ENCODE measurements at places on chromosomes 1 and 21.

GRCh38 chr1:164510435-164510834, 48.5 kb upstream of the PBX1 start:
- DNase-seq: no peak

- DNase-seq: peak; percentile 19
Measured at GRCh38 chr1:235415008-235415904, 48.0 kb downstream of the TBCE start.

GRCh38 chr1:38009088-38009840, 3.3 kb upstream of the UTP11 start:
- no peak for DNase-seq

DNA sequence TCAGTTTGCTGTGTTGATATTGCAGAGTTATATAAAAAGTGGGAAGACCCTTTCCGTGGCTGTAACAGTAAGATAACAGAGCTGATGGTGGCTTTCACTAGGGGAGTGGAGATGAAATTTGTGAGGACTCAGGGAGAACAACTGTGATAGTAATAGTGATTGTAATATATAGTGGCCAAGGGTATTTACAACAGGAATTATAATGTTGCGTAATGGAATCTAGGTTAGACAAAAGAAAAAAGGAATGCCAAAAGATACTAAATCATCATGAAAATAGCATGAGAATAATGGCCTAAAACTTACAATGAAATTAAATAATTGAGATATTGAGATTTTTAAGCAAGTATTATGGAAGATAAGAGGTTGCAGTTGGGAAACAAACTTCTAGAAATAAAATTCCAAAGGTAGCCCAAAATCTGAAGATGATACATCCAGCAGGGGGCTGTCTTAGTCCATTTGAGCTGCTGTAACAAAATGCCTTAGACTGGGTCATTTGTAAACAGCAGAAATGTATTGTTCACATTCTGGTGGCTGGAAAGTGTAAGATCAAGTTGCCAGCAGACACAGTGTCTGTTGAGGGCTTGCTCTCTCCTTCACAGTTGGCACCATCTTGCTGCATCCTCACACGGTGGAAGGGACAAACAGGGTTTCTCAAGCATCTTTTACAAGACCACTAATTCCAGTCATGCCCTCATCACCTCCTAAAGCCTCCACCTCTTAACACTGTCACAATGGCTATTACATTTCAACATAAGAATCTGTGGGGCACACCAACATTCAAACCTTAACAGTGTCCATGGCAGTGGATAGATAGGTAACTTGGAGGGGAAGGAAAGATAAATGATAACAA, 711.2 kb downstream of the MRPL39 start:
- no peak for DNase-seq

DNA sequence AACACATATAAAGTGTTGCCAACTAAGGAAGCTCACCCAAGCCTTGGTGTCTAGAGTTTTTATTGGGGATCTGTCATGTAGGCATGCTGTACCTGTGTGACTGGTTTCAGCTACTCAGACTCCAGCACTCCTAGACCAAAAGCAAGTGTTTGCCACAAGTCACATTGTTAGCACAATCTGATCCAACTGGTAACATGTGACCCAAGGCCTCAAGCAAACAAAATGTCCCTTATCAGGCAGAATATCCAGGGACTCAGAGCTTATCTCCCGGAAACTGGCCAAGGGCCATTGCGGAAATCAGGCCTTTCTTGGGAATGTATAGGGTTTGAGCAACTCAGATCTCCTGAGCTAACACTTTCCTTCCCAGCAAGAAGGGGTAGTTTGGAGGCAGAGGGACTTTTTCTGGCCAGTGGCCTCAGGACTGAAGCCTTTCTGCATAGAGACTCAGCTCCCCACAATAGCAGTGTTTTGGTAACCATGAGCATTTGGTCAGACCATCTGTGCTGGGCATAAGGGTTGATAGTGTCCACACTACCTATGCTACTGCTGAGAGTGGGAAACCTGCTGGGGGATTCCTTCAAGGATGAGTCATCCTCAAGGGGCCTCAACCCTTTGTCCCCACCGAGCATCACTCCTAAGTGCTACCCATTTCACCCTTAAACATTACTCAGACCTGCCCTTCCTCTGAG, 29.6 kb downstream of the NHLH2 start:
- DNase-seq: no peak

DNA sequence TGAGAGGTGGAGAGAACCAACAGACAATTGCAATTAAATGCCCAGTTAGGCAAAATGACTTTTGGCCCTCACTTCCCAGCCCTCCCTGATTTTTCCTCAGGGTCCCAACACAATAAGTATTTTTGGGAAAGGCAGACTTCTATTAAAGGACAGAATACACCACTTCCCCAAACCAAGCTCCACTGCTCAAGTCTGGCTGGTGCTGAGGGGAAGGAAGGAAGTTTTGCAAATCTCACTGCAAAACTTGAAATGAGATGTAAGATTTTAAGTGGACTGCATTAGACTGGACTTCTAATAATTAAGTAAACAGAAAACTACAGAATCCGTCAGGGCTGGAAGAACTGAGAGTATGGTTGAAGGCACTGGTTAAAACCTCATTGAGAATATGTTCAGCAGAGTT, 32.2 kb upstream of the CD1D start:
- no peak for DNase-seq

DNA sequence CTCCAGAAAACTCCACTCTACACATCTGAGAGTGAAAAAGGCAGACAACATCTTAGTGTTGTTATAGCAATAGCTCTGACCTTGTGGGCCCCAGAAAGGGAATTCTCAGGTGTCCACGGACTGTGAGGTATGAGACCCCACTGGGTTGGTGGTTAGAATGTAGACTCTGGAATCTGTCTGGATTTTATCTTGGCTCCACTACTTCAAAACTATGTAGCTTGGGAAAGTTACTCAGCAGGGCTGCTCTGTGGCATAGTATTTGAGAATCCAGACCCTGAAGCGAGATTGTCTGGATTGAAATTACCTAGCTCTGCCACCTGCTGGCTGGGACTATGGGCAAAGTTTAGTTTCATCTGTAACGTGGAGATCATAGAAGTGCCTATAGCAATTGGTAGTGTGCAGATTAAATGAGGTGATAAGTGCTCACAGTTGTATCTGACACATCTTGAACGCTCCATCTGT, 25.8 kb downstream of the PRDM2 start:
- no peak for DNase-seq

DNA sequence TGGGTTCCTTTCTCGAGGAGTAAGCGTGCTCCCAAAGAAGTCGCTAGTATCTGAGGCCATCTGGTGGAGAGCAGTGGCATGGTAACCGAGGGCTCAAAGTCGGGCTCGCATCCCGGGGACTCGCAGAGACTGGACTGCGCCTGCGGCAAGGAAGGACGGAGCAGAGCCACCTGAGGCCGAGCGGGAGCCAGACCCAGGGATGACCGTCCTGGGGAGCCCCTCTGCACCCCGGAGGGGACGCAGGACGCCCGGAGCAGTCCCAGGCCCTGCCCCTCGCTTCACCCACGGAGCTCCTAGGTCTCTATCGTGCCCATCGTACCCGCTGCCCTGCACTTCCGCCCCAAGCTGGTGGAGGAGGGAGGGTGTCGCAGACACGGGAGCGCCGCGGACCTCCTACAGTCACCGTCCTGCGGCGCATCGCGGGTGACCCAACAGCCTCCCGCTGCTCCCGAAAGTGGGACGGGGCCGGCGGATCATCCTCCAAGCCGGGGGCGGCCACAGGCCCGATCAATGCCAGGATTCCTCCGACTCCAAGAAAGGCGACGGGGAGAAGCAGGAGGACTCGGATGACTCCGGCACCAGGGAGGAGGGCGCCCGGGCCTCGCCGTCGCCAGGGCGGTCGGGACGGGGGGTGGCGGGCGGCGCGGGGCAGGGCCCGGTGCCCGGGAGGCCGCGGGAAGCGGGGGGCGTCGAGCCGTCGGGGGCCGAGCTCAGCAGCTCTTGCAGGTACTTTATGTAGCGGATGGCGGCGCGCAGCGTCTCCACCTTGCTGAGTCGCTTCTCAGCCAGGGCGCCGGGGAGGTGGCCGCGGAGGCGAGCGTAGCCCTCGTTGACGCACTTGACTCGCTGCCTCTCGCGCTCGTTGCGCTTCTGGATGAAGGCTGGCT, 2.3 kb upstream of the CACNA1S start:
- DNase-seq: peak; percentile 87

DNA sequence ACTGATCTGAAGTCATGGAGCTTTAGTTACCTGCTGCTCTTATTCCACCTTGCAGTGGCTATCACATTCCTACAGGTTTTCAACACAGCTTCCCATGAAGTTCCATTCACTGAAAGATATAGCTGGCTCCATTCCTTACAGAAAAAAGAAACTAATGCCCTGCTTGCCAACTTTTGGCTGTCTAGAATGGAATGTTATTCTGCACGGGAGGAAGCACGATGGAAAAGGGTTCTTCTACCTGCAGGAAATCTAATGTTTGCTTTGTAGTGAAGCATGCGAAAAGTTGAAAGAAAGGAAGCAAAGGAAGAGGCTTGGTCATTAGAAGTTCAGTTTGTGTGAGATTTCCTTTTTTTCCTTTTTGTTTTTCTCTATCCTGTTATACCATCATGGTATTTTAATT, 32.6 kb downstream of the GIPC2 start:
- DNase-seq: no peak

DNA sequence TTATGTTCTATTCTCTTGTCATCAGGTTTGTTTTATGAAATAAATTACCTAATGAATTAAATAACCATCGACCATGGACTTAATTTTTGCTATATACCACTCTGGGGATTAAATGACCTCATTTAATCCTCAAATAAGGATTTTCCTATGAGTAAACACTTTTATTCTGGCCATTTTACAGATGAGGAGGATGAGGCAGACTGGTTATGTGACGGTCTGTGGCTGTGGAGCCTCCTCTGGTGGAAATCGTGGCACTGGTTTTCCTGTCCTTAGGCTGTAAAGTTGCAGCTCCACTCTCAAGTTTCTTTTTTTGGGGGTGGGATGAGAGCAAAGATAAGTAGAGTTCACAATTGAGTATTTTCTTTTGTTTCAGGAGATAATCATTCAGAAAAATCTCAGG, 105.2 kb downstream of the XCL2 start:
- DNase-seq: no peak

DNA sequence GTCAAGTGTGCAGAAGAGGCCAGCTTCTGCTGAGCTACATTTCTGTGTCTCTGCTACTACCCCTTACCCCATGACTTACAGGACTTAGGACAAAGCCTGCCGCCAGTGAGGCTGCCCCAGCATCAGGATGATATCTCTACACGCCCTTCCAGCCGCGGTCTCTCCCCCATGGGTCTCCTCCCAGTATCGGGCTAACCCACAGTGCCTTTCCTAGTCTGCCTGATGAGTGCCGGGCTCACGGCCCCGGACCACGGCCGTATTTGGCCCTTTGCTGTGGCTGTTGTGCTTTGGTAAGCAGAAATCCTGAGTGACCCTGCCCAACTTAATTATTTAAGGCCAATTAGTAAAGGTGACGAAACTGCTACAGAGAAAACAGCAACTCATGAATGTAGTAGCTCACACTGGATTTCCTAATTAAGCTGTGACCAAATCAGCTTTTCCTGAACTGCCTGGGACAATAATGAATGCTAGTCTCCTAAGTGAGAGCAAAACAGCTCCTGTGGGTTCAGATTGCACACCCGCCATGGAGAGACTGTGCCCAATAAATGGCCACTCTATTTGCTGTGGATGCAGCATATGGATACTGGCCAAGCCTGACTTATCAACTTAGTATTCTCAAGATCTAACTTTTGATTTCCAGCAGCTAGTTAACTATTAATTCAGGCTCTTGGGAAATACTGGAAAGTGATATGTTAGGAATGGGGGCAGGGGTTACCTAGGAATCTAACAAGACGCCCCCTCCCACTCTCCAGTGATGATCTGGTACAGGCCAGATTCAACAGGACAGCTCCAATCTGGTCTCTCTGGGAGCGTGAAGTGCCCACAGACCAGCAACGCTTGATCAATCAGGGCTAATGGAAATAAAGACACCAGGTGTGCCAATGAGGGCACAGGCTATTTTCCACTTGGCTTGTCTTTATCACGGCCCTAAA, 123.3 kb upstream of the IFFO2 start:
- DNase-seq: no peak

- no peak for DNase-seq
Measured at GRCh38 chr1:234871039-234871709, 257.5 kb downstream of the TOMM20 start.

DNA sequence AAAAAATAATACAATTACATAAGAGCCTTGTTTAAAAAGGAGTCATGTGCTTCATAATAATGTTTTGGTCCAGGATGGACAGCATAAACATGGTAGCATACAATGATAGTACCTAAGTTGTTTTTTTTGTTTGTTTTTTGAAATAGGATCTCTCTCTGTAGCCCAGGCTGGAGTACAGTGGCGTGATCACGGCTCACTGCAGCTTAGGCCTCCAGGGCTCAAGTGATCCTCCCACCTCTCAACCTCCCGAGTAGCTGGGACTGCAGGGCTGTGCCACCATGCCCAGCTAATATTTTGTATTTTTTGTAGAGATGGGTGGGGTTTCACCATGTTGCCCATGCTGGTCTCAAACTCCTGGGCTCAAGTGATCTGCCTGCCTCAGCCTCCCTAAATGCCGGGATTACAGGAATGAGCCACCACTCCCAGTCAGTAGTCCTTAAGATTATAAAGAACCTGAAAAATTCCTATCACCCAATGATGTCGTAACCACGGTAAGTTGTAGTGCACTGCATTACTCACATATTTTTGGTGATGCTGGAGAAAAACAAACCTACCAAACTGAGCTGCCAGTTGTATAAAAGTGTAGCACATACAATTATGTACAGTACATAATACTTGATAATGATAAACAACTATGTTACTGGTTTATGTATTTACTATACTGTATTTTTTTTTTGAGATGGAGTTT, 22.4 kb upstream of the RCOR3 start:
- DNase-seq: no peak

- DNase-seq: no peak
Measured at GRCh38 chr1:167973832-167974231, 37.0 kb upstream of the MPC2 start.

All from NCI-H2107 (cell line).